ENCODE measurements at places on chromosomes 2 and 18.

GRCh38 chr2:238453842-238454241 lies 27.1 kb downstream of the ASB1 start:
- H3K4me1 ChIP-seq, result no peaks in the 10 kb centered on the region
- peak; percentile 3 for DNase-seq
- no peak overlapping the region for H3K27ac ChIP-seq
- H3K36me3 ChIP-seq, result peaks cover 29% of the 10 kb centered on the region
- H3K4me3 ChIP-seq, result no peak overlapping the region

GRCh38 chr2:237888389-237888788 lies 29.0 kb downstream of the RAMP1 start:
- H3K27me3 ChIP-seq, result peaks cover 2% of the 10 kb centered on the region
- H3K4me3 ChIP-seq, result no peak overlapping the region
- DNase-seq, result no peak
- no peaks in the 10 kb centered on the region for H3K36me3 ChIP-seq
- H3K4me1 ChIP-seq, result peaks cover 16% of the 10 kb centered on the region

GRCh38 chr2:129369437-129369836 lies 610.0 kb upstream of the RAB6C start:
- no peak overlapping the region for H3K4me3 ChIP-seq
- no peaks in the 10 kb centered on the region for H3K27me3 ChIP-seq
- DNase-seq, result no peak
- H3K36me3 ChIP-seq, result no peaks in the 10 kb centered on the region
- H3K27ac ChIP-seq, result no peak overlapping the region
- no peaks in the 10 kb centered on the region for H3K4me1 ChIP-seq

DNA sequence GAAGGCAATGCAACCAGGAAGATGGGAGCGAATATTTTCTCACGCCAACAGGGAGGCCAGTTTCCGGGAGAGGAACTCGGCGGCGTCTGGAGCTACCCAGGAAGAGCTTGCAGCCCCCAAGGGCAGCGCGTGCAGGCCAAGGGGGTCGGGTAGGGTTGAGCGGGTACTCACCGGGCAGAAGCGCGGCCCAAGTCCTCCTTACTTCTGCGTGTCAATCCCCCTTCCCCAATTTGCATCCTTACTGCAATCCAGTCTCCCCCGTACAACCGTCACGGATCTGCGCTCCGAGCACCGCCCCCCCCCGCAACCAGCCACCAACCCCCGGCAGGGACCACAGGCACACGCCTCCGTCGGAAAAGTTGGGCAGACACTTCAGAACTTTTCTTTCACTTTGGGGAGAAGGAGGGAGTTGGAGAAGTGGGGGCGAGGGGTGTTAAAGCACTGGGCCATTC lies 1.3 kb downstream of the ATP8B1 start:
- DNase-seq, result no peak
- H3K27me3 ChIP-seq, result peaks cover 54% of the 10 kb centered on the region
- H3K4me3 ChIP-seq, result peak overlapping the region; percentile 62
- H3K4me1 ChIP-seq, result peaks cover 14% of the 10 kb centered on the region
- H3K36me3 ChIP-seq, result no peaks in the 10 kb centered on the region
- H3K27ac ChIP-seq, result no peak overlapping the region

DNA sequence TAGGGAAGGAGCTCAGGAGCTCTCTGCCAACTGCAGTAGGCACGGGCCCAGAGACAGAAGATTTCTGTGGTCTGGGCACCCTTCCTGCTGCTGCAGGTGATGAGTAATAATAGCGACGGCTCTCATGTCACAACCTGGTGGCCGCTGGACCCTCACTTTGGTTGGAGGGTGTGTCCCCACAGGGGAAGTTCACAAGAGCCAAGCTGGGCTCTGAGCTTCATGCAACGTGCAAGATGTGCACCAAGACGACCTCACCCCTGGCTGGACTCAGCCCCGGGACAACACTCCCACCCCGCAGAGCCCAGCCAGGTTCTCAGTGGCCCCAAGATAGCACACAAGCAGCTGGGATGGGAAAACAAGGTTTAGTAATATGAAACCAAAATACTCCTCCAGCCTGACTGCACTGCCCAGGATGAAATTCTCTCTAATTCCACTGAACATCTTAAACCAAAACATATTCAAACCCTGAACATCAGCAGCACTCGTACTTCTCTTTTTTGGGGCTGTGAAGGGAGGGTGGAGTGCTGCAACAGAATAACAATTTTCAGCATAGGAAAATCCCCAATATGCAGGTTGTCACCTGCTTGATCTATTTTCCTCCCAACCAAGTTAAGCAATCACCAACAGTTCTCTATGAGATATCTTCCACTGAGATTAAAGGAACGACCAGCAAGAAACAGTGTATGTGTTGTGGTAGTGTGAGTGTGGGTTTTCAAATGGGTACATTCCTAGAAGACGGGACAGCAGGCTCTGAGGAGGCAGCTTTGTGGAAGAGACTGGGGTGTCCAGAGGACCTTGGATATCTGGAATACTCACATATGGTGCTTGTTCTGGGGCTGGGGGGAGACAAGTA lies 26.5 kb downstream of the BCL2 start:
- peaks cover 67% of the 10 kb centered on the region for H3K4me1 ChIP-seq
- no peak for DNase-seq
- H3K4me3 ChIP-seq, result peak overlapping the region; percentile 7
- H3K27ac ChIP-seq, result peak overlapping the region; percentile 27
- H3K36me3 ChIP-seq, result peaks cover 63% of the 10 kb centered on the region
- no peaks in the 10 kb centered on the region for H3K27me3 ChIP-seq
